ENCODE measurements at places on chromosomes 2 and 18.

DNA sequence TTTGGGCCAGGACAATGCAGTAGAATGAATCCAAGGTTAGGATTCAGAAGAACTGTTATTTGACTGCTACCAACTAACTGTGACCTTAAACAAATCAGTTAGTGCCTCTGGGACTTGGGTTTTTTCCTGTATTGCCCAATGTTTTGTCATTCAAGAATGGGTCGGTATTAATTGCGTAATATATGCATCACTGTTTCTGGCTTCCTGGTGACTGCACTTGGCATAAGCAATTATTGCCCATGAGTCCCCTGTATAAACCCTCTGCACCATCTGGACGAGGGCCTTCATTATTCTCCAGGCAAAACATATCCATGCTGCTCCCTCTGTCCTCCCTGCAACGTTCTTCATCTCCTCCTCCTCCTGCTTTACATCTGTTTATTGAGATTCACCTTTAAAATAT lies 255.8 kb upstream of the LRRTM1 start:
- no peak for DNase-seq

DNA sequence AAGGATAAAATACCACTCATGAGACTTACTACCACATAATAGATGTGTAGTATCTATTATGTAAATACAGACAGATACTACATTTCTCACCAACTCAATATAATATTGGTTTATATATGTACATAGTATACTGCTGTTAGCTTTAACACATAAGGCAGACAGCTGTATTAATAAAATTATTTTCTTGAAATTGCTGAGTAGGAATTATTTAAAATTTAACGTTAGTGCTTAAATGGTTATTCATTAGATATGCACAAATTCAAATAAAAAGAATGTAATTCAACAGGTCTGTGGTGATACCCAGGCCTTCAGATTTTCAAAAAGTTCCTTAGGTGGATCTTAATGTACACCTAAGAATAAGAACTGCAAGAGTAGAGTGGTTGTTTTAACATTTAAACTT lies 59.0 kb downstream of the PRPF40A start:
- no peak for DNase-seq

DNA sequence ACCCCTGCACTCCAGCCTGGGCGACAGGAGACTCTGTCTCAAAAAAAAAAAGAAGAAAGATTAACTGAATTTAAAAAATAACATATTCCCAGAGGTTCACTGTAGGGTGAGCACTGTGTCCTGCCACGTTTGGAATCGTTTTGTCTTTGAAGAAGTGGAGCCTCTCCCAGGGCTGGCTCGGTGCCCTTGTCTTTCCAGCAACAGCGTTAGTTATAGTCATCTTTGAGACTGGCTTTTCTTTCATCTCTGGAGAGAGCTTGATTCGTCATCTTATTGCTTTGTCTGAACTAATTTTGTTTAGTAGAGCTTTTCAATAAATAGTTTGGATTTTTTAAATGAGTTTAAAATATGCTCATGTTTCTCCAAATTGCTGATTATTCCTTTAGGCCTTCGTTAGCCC lies 50.5 kb downstream of the IMPA2 start:
- no peak for DNase-seq

GRCh38 chr2:150469706-150470274 lies 17.7 kb downstream of the RND3 start:
- DNase-seq, result no peak

- DNase-seq, result no peak
Observed at GRCh38 chr2:160674146-160674750, 180.6 kb upstream of the RBMS1 start.
